ENCODE measurements at places on chromosomes 12 and 14.
A peak's percentile ranks its signal among the peaks of the same experiment; 100 is the strongest.

DNA sequence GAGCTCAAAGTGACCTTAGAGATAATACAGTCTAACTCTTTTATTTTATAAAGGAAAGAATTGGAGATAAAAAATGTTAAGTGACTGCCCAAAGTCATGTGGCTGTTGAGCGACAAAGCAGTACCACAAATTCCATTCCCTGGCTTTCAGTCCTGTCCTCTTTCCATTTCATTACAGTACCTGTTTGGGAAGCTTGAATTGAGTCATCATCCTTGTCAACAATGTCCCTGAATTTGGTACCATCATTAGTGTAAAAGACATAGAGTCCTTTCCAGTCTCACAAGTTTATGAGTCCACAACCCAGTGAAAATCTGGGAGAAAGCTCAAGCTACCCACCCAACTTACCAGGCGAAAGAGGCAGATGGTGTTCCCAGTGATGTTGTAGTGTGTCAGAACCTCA lies 3.8 kb downstream of the ERP27 start:
- no peak for DNase-seq

DNA sequence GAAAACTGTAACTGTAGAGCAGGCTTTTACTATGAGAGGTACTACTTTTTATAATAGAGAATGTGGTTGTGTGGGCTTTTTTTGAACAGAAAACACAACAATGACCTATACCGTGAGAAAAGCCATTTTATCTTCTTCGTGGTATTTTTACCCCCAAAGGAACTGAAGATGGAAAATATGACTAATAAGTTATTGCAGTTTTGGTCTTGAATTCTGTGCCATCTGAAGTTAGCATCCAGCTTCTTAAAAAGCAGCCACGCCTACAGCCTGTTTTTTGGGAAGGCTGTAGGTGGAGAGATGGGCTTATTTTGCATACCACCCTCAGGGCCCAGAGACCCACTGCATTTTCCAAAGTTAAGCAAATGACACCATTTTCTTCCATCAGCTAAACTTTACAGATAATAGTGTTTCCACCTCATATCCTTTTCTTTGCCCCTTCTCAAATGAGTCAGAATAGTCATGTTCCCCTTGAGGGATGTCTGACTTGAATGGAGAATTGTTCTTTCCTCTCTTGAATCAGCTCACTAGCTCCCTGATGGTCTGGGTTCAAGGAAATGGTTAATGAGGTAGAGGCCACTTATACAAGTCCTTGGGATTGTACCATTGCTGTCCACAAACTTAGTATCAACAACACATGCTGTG lies 53.0 kb downstream of the TBC1D30 start:
- DNase-seq = no peak

GRCh38 chr12:79422060-79422812 lies 268.5 kb downstream of the PAWR start:
- DNase-seq = no peak

GRCh38 chr14:24172261-24172860 lies 481 bp downstream of the REC8 start:
- no peak for DNase-seq

GRCh38 chr14:56002342-56002741 lies 115.9 kb upstream of the PELI2 start:
- no peak for DNase-seq

DNA sequence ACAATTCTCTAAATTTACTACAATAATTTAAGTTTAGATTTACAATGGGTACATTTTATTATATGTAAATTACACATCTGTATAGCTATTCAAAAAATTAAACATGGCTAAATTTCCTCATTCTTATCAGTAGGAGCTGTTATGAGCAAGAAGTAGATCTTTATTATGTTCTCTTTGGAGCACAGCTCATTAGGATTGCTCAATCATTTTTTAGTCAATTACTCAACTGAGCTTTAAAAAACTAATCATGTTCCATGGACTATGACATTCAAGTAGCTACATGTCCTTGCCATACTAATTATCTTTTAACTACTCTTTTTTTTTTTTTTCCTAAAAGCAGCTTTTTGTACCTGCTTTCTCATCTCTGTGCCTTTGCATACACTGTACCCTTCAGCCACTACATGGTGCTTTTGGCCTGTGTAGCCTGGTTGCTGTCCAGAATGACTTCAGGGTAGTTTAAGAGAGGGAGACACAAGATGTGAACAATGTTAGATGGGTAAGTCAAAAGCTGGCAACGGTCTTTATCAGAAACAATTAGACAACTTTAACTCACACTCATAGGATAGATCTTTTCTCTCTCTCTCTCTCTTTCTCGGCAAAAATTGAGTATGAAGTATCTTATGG lies 69.0 kb downstream of the SSPN start:
- no peak for DNase-seq

DNA sequence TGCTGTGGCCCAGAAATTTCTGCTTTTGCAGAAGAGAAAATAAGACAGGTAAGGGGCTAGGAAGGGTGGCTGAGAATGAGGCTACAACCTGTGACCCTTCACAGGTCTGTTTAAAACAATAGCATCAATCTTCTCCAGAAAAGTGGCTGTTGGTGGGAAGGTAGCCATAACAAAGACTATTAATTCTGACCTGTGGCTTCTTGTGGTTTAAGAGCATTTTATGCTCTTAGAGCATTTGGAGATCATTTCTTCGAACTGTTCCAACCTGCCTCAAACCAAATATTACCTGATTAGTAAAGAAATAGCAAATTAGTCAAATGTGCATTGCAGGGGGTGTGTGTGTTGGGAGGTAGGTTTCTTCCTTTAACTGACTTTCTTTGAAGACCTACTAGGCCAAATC lies 15.2 kb upstream of the TCP11L2 start:
- no peak for DNase-seq

DNA sequence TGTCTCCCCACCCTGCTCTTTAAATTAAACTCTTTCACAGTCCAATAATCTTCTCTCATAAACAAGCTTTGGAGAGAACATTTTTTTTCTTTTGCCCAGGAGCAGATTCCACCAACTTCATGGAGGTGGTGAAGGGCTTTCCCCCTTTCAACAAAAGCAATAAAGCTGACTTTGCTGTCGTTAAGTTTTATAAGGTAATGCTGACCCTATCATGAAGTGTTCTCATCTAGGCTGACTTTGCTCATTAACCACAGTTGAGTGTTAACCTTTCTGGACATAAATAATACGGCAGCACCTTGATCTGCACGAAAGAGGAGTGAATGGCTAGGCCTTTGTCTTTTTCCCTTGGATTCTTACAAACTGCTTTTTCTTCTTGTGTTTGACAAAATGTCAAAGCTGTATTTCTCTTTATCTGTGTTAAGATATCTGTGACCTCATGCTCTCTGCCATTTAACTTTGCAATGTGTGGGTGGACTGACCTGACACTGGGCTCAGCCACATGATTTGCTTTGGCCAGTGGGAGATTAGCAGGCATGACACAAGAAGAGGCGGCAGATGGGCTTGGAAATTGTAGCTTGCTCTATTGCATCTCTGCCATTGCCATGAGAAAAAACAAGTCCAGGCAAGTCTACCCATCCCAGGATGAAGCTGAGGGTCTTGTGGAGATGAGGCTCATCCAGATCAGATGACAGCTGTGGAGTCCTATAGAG lies 470.9 kb upstream of the CCDC196 start:
- no peak for DNase-seq

- peak; percentile 7 for DNase-seq
Observed at GRCh38 chr12:6644903-6645302, 2.3 kb downstream of the ACRBP start.

- DNase-seq = no peak
Observed at GRCh38 chr12:54654926-54655325, 6.8 kb upstream of the DCD start.

DNA sequence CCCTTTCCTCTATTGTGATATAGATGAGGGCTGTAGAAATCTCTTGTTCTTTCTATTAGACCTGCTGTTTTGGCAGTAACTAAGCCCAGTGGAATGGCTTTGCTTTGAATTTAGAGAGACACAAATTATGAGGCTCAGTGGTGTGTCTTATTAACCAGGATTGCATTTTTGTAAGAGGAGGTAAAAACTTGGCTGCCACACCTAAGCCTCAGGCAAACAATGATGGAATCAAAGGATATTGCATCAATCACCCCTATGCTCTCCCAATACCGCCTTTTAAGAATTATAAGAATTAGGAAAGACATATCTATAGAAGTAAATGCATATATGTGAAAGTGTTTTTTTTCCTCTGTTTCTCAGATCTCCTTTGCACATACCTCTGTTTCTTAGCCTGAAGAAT lies 63.3 kb downstream of the ACSS3 start:
- DNase-seq = no peak

GRCh38 chr12:43976027-43976426 lies 140.1 kb downstream of the TMEM117 start:
- DNase-seq = no peak

- no peak for DNase-seq
Observed at GRCh38 chr12:131271724-131272123, 318.0 kb downstream of the ADGRD1 start.

DNA sequence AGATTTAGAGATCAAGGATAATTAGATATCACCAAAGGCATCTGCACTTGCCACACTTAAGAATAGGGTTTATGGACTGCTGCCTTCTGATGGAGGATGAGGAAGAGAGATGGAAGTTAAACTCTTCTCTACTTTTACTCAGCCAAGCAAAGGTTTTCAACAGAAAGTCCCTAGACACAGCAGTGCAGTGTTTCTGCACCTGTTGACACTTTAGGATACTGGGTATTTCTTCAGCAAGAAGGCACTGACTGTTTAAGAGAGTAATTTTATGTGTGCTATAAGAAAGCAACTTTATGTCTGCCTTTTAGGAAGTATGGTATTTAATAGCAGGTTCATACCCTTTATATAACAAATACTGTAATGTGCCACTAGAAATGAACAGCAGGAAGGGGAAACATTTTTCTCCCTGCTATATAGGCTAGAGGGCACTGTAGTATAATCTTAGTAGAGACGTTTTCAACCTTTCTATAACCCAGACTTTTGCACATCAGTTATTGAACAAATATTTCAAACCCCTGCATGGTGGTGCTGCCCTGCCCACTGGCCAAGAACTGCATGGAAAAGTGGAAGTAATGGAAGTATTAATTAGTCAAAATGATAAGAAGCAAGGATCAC lies 225.0 kb upstream of the GRIP1 start:
- DNase-seq = no peak

DNA sequence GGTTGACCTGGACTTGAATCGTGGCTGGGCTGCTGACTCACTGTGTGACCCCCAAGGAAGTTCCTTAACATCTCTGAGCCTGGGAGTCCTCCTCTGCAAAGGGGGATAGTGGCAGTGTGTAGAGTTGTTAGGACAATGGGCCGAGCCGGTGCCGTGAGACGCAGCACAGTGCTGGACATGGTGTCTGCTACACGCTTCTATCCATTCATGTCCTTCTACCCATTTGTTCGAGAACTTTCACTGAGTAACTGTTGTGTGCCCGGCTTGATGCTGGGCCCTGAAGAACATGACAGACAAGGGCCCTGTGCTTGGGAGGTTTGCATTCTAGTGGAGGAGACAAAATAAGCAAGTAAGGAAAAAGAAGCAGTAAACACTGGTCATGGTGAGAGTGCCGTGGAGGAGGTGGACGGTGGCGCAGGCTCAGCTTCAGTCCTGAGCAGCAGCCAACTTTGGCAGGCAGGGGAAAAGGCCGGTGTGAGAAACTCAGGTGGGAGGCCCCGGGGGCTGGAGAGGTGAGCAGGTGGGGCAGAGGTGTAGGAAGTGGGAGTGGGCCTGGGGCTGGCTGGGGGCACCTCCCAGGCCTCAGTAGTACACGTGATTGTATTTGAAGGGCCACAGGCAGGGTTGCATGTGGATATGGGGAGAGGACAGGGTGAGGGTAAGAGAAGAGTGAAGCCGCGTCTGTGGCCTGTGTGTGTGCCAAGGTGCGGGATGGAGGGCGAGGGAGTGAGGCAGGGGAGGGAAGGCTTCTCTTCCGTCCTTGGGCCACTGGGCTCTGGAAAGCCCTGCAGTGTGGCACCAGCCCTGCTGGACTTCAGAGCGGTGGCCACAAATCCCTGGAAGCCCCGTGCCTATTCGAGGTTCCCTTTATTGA lies 13.8 kb downstream of the VASH1 start:
- DNase-seq = no peak

- no peak for DNase-seq
Observed at GRCh38 chr12:53479331-53479730, 19.9 kb downstream of the MAP3K12 start.

- no peak for DNase-seq
Observed at GRCh38 chr12:101612160-101612916, 17.6 kb downstream of the MYBPC1 start.

DNA sequence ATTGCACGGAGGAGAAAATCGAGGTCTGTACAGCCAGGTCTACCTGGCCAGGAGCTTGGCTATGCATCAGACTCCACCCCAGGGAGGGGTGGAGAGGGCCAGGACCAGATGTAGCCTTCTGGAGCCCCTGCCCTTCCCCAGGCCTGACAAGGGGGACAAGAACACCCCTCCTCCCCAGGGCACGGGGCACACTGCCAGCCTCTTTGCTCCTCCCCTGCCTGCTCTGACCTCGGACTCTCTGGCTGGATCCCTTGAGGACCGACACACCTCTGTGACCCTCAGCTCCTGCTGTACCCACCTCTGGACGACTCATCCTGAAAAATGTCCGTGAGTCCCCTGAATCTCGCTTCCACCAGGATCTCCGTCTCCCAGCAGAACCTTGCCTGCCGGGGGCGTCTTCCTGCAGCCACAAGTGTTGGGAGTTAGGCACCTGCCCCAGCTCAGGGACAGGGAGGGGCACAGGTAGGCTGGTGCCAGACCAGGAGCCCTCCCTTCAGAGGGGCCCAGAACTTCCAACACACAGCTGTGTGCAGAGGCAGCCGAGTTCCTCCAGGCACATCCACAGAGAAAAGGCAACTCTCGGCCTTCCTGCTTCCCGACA lies 21.8 kb downstream of the AHNAK2 start:
- no peak for DNase-seq

DNA sequence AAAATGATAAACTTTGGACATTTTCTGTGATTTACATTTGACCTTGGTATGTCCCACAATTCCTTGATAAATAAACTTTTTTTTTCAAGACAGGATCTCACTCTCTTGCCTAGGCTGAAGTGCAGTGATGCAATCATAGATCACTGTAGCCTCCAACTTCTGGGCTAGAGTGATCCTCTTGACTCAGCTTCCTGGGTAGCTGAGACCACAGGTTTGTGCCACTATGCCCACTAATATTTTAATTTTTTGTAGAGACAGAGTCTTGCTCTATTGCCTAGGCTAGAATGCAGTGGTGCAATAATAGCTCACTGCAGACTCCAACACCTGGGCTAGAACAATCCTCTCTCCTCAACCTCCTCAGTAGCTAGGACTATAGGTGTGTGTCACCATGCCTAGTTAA lies 79.1 kb upstream of the PTGDR start:
- no peak for DNase-seq

- no peak for DNase-seq
Observed at GRCh38 chr12:111207761-111208160, 161.1 kb downstream of the PHETA1 start.

Measured in NCI-H1436 (cell line).